Fibroblast of upper back skin (primary cell): ENCODE measurements at places on chromosomes 1 and 21.

DNA sequence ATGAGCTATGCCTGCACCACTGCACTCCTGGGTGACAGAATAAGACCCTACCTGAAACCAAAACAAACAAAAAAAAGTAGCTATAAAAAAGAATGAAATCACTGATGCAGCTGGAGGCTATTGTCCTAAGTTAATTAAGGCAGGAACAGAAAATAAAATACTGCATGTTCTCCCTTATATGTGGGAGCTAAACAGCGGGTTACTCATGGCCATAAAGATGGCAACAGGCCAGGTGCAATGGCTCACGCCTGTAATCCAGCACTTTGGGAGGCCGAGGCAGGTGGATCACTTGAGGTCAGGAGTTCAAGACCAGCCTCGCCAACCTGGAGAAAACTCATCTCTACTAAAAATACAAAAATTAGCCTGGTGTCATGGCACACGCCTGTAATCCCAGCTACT is 152.7 kb downstream of the PIK3R3 start:
- no peak for DNase-seq

DNA sequence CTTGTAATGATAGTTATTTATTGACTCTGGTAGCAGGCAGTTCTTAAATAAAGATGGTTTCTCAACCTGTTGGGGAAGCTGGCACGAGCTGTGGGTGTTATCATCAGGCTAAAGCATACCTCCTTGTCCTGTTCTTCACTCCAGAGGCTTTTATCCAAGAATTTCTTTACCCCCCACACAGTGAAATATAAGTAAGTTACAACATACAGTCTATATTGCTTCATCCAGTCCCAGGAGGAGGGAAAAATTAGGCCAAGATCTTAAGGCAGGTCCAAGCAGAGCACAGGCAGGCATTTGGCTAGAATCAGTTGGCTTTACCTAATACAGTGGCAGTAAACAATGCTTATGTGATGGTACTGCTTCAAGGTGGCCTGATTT is 6.3 kb downstream of the TMEM81 start:
- DNase-seq = peak; percentile 62

GRCh38 chr1:100866041-100866900 is 28.4 kb downstream of the EXTL2 start:
- DNase-seq = peak; percentile 61

DNA sequence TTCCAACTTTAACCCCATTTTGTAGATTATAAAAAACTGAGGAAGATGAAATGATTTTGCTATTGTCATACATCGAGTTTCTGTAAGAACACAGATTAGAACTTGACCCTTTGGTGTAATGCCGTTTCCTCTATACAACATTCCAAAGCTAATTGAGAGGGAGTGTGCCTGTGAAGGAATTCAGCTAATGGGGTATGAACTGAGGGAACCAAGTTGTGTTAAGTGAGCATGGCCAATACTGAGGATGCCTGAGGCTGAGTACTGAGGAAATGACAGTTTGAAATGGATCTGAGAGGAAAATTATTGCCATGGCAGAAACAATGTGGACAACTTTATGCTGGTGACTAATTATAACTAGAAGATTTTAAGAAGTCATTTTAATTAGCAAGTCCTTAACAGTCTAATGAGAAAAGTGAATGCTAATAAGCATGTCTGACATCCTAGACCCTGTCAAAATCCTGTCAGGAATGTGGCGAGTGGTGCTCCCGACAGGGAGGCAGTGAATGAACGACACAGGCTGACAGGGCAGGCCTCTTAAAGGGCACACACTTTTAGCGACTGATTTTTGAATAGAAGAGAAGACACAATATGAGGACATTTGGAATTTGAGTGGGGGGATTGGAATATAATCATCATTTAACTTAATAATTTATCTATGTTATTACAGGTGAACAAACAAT is 262.5 kb downstream of the HLX start:
- no peak for DNase-seq

GRCh38 chr1:192945390-192946130 is 113.6 kb downstream of the UCHL5 start:
- DNase-seq = no peak

DNA sequence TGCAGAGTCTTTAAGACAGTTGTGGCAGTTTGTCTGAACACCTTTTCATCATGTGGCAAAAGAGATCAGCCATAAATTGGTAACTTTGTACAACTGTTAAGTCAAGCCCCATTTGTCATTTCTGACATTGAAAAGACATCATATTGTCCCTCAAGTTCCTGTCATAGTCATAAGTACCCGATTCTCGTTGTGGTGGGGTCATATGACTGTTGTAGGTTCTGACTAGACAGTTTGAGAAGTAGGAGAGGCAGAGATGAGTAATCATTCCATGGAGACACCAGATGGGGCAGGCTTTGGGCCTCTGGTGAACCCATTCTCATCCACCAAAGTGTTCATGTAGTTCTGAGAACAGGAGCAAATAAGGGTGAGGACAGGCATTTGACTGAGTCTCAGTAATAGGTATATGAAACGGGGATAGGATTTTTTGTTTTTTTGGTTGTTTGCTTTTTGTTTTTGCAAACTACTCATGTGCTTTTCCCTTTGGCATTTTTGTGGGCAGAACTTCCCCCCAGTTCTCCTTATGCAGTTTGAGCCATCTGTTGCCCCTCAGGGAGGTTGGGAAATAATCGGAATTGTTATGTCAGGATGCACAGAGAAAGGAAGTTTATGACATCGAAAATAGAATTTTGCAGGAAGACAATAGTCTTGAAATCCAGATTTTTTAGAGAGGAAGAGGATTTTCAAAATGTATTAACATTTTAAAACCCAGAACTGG is 86.9 kb upstream of the KCNE2 start:
- DNase-seq = peak; percentile 24

DNA sequence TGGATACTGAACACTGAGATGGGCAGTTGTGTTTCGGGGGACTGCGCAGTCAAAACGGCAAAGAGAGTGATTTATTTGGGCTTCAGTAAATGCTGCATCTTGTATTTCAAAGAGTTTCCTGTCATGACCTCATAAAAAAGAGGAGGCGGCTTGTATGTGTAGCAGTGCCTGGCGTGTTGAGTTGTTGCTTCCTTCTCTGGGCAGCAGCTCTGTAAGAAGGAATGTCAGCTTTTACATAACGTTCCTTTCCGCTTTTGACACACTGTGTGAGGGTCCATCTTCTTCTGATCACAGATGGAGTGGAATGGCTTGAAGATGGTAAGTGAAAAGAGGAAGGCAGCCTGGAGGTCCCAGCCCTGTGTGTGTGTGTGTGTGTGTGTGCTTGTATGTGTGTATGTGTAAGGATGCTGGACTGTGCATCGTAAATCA is 941 bp downstream of the ELAVL4 start:
- peak; percentile 21 for DNase-seq

- no peak for DNase-seq
Observed at GRCh38 chr1:46657775-46658174, 10.4 kb downstream of the ATPAF1 start.

GRCh38 chr1:168469690-168470089 is 74.1 kb downstream of the XCL2 start:
- DNase-seq = peak; percentile 91

DNA sequence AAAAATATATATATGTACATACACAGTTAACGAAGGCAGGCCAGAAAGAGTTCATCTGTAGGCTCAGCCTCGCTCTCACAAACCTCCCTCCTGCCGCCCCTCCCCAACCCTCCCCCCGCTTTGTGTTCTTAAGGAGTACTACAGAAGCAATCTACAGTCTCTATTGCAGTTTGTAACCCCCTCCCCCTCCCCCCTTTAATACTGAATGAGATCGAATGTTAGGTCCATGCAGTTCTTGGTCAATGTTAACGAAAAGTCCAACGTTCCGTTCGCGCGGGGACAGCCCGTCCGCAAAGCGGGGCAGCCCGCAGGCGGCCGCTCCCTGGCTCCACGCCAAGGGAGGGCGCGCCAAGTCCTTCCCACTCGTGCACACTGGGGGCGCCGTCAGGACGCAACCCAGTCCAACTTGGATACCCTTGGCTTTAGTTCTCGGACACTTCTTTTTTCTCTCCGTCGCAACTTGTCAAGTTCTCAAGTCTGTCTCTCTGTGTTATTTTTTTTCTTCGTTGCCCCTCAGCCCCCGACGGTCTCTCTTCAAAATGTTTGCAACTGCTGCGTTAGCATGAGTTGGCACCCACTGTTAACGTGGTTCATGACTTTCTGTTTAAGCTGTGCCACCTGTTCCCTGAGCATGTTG is 2.2 kb downstream of the JUN start:
- DNase-seq = peak; percentile 66

DNA sequence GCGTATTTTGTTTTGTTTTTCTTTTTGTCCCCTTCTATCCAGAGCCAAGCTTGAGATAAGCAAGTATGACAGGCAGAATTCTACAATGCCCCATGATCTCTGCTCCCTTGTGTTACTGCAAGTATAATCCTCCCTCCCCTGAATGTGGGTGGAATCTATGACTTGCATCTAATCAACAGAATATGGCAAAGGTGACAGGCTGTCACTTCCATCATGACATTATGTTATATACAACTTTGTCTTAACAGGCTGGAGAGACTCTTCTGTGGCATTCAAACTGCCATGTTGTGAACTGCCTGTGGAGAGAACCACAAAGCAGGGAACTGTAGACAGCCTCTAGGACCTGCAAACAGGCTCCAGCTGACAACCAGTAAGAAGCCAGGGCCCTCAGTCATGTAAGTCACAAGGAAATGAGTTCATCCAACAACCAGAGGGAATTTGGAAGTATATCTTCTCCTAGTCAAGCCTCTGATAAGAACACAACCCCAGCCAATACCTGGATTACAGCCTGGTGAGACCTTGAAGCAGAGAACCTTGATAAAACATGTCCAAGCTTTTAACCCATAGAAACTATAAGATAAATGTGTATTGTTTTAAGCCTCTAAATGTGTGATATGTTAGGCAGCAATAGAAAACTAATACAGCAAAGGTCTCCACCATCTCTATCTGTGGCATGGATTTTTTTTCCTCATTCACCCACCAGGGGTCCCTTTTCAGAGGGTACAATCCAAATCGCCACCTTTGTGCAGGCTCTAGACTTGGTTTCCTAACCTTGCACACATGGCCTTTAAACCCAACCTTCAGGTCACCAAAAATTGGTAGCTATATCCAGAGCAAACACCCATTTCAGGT is 5.7 kb upstream of the C1orf162 start:
- DNase-seq = no peak

- DNase-seq = no peak
Observed at GRCh38 chr1:29527314-29528004, 291.1 kb downstream of the PTPRU start.

DNA sequence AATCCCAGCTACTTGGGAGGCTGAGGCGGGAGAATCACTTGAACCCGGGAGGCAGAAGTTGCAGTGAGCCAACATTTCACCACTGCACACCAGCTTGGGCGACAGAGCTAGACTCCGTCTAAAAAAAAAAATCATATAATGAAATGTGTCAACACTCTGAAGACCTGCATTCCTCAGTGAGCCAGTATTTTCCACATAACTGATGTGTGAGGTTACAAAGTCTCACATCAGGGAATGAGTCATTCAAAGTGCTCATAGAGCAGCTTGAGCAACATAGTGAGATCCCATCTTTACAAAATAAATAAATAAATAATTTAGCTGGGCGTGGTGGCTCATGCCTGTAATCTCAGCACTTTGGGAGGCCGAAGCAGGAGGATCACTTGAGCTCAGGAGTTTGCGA is 65.5 kb downstream of the CASZ1 start:
- peak; percentile 82 for DNase-seq

- DNase-seq = no peak
Observed at GRCh38 chr1:48229317-48229716, 6.8 kb downstream of the SLC5A9 start.

DNA sequence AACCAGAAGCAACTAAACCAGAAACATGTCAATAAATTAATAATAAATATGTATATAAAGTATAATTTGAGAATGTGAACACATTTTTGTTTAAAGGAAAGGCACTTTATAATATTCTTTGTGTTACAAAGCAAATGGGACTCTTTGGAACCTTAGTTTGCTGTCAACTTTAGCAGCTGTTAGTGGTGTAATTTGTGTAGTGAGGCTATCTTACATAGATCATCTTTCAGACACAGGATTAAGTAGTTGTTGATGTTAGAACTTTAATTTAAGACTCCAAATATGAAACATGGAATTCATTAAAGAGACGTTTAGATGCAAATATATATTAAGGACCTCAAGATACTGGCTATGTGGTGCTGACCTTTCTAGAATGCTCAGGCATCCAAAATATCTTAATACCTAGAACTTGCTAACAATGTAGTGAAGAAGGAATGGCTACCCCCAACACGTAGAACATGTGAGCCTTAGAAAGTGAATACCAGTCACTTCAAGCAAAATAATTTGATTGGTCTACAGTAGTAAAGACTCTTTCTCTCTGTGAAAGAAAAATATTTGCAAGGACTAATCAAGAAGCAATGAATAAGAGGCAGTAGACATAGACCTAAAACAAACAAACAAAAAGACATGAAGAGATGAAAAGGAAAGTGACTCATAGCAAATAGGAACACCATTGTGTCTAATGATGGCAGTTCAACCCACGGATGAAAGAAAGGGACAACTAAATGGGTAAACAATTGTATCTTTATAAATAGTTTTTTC is 811.4 kb downstream of the USP25 start:
- DNase-seq = no peak

GRCh38 chr1:210123383-210123782 is 109.2 kb upstream of the SERTAD4 start:
- DNase-seq = no peak

GRCh38 chr1:168319691-168320090 is 39.0 kb downstream of the TBX19 start:
- peak; percentile 16 for DNase-seq

DNA sequence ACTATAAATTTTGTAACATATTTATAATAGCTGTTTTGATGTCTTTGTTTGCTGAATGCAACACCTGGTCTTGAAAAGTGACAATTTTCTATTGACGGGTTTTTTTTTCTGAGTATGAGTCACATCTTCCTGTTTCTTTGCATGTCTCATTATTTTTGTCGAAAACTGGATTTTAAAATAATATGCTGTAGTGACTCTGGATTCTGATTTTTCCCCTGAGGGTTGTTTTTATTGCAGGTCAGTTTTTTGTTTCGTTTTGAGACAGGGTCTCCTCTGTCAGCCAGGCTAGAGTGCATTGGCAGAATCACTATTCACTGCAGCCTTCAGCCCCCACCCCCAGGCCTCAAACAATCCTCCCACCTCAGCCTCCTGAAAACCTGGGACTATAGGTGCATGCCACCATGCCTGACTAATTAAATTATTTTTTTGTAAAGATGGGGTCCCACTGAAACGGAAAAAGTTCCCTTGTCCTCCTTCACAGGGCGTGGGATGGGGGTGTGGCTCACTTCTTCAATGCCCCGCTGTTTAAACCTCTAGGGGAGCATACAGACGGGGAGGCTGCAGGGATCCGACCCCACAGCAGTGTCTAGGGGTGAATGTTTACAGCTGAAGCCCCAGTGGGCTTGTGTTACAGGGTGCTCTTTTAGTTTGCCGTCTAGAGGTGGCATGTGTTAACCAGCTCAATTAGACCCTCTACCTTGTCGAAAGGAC is 11.3 kb upstream of the PPIE start:
- DNase-seq = no peak

GRCh38 chr1:156937883-156938282 is 17.5 kb downstream of the LRRC71 start:
- no peak for DNase-seq

DNA sequence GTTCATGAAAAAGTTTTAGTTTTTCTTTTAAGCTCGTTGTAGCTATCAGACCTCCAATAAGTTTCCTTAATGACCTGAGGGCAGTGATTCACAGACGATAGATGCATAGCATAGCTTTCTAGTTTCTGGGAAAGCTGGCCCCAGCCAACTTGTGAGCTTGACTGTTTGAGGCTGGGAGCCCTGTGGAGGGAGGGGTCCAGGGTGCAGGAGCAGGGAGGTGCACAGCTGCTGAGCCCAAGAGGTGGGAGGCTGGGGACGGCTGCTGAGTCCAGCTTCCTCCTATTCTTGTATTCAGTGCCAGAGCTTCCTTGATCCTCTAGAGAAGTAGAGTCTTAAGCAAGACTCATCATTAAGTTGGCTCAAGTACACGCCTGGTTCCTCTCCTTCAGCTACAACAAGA is 11.0 kb upstream of the AVPR1B start:
- no peak for DNase-seq
